ENCODE measurements at places on chromosomes 2 and 18.
A peak's percentile ranks its signal among the peaks of the same experiment; 100 is the strongest.

DNA sequence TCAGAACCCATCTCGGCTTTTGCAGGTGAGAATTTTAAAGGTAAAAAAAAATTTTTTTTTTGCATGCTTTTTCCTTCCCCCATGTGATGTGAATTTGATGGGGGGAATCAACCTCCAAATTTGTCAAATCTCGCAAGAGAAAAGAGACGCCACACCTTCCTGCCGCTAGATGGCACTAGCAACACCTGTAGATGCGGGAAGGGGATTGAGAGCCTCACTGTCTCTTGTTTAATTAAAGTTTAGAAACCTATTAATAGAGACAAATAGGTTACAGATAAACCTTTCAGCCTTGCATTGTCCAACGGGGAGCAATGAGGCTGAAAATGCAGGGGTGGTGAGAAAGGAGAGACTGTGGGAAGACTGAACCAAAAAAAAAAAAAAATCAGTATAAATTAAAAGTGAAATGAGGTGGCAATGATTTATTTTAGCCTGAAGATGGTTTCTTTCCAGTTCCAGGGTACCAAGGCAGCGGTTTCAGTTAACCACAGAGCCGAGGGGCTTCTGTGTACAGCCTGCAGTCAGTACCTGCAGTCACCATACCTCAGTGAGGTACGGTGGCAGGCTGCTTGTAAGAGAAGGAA is 84.6 kb downstream of the NRP2 start:
- peak; percentile 21 for DNase-seq

- no peak for DNase-seq
Measured at GRCh38 chr2:163774862-163775261, 39.1 kb upstream of the FIGN start.

DNA sequence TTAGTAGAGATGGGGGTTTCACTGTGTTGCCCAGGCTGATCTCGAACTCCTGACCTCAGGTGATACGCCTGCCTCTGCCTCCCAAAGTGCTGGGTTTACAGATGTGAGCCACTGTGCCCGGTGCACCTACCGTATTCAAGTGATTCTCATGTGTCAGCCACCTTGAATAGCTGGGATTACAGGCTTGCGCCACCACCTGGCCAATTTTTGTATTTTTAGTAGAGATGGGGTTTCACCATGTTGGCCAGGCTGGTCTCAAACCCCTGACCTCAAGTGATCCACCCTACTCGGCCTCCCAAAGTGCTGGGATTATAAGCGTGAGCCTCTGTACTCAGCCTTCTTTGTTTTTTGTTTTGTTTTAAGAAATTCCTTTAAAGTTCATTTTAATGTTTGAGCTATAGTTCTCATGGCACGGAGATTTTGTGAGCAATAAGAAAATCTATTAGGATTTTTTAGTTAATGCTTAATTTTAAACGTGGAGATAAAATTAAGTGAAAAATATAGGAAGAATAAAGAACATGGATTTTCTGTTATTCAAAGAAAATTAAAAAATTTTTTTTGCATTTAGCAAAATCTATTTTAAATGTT is 242.6 kb downstream of the PHLPP1 start:
- no peak for DNase-seq

DNA sequence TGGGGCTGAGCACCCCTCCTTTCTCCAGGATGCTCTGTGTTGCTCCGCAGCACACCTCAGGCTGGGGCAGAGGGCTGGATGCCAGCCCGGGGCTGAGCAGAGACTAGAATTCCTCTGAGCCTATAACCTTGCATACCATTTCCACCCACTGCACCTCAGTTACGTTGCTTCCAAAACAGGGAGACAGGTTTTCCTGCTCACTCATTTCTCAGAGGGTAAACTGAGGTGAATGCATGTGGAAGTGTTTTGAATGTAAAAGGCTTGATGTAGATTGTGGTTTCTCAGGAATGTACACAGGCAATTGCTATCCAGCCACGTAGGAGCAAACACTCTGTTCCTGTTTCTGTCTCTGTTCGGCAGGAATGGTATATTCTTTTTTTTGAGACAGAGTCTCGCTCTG is 45.3 kb downstream of the EDAR start:
- no peak for DNase-seq

DNA sequence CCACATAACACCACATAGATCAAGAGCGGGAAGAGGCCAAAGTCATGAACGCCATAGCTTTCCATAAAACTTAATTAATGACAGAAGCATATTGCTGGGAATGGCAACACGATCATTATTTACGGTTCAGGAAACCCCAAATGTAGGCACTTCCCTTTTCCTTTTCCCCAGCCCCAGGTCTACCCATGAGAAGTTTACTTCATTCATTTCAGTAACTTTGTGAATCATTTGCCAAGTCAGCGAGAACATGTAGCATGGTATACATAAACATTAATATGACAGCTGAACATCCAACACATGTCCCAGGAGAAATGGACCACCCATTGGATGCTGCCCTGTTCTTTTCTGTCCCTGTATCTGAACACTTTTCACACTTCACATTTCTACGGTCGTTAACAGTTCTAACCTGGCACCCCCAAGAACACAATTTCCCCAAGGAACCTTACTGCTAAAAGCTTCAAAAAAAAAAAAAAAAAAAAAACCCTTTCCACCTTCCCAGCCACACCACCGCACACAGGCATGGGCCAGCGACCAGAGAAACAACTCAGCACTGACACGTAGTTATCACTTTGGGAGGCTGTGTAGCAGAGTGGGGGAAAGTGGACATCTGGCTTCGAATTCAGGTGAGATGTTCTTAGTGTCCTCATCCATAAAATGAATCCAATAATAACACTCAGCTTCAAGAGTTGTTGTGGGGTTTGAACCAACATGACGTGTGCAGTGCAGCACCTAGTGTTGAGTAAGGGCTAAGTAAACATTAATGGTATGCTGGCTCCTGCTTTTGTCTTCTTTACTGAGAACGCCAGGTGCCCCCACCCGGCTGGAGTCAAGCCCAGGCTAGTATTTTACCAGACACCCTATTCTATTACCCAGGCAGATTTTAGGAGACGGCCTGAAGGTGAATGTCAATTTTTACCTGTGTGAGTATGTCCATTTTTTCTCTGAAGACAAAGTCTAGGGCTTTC is 371.5 kb downstream of the LNPK start:
- DNase-seq, result no peak

- DNase-seq, result no peak
Measured at GRCh38 chr2:6429210-6429986, 436.3 kb downstream of the CMPK2 start.

DNA sequence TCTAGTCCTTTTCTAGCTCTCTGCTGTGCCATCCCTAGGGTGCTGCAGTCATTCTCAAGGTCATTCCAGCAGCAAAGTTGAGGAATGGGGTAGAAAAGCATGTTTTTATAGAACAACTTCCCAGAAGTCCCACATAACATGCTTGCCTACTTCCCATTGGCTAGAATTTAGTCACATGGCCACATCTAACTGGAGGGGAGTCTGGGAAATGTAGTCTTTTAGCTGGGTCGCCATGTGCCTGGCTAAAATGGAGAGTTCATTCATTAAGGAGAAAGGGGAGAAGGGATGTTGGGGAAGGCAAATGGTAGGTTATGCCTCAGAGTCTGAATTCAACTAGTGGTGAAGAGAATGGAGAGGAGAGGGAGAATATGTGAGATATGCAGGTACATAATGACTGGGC is 85.7 kb downstream of the SLC4A3 start:
- no peak for DNase-seq

GRCh38 chr2:226334981-226335720 is 464.5 kb downstream of the IRS1 start:
- no peak for DNase-seq

DNA sequence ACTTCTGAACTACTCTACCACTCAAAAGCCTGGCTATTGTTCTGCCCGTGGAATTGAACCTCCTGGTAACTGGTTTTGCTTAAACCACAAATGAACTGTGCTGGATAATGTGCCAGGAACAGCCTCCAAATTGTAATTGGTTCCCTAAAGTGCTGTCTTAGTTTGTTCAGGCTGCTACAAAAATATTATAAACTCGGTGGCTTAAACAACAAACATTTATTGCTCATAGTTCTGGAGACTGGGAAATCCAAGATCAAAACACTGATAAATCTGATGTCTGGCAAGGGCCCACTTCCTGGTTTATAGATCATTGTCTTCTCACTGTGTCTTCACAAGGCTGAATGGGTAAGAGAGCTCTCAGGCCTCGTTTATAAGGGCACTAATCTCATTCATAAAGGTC is 149.2 kb upstream of the NCKAP5 start:
- no peak for DNase-seq

DNA sequence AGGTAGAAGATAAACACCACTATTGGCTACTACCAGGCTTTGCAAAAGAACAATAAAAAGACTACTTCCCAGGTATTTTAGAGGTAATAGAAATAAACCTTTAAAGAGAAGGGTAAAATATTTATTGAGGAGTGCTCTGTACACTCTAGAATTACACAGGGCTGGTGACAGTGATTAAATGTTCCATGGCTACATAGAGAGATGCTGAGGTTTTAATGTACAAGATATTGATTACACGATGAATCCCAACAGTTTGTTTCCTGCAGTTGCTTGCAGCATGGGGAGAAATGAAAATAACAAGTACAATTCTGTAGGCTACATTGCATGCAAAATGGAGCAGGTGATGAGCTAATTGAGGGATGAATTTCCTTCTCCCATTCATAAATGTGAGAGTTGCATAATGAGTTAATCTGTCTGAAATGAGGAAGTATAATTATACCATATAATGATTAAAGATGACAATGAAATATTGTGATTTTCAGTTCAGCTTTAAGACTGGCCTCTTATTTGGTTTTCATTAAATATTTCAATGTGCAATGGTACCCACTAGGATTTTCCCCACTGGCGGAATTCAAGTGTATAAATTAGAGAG is 266.1 kb downstream of the SOCS6 start:
- no peak for DNase-seq

DNA sequence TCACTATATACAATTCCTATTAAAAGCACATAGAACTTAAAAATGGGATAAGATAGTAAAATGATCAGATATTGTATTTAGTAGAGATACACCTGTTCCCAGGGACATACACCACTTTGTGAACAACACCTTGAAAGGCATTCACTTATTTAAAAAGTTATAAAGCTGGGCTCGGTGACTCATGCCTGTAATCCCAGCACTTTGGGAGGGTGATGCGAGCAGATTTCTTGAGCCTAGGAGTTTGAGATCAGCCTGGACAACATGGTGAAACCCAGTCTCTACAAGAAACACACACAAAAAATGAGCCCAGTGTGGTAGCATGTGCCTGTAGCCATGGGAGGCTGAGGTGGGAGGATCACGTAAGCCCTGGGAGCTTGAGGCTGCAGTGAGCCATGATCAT is 90.9 kb downstream of the RAPGEF4 start:
- no peak for DNase-seq

- no peak for DNase-seq
Measured at GRCh38 chr2:38194751-38195150, 118.8 kb upstream of the CYP1B1 start.

- no peak for DNase-seq
Measured at GRCh38 chr2:241157841-241158545, 7.7 kb downstream of the PPP1R7 start.

GRCh38 chr2:128710729-128711128 is 392.1 kb upstream of the HS6ST1 start:
- DNase-seq, result no peak

DNA sequence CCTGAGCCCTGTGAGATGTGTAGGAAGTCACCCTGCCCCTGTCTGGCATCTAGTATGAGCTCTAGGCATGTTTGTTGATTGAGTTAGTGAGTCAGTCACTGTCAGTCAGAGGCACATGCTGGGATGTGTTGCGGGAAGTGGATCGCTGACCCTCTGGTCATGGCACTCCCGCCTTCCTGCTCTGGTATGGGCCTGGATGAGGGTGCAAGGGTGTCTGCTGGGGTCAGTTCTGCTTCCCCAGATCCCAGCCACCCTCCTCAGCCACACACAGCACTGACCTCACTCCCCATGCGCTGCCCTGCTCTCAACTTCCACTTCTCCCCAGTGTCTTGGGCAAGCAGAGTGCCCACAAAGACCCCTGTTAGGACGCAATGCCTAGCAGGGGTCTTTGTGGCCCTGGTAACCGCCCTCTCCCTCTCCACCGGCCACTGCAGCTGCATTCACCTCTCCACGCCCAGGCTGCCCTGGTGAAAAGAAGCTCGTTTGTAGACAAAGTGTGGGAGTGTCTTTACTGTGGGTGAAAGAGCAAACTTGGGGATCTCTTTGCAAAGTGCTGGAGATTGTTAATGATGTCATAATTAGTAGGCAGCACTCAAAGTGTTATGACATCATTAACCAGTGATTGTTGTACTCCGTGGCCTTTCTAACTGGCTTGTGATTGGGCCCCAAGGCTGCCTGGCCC is 252.1 kb downstream of the LDLRAD4 start:
- no peak for DNase-seq

DNA sequence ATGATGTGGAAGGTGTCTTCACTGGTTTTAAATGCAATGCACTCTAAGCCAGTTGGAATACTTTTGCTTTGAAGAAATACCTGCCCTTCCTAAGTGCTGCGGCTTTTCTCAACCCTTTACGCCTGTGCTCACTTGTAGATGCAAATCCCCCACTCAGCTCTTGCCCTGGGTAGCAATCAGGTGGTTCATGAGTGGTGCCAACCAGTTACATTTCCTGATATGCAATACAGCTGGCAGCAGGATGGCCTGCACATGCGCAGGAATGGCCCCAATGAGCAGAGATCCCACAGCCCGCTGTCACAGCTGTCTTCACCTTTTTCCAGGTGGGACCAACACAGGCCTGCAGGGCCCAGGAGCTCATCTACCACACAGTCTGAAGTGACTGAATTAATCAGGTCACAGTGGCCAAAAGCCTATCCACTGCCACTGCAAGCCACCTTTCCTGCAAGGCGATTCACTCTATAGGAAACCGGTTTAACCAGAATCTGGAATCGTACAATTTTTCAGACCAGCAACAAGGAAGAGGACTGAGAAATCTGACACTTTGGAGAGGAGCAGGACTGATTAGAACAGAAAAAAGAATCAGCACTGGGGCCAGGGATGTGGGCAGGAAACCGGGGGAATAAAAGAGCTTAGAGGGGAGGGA is 247.8 kb downstream of the MYT1L start:
- no peak for DNase-seq

- no peak for DNase-seq
Measured at GRCh38 chr2:228039752-228040534, 141.5 kb downstream of the SPHKAP start.

DNA sequence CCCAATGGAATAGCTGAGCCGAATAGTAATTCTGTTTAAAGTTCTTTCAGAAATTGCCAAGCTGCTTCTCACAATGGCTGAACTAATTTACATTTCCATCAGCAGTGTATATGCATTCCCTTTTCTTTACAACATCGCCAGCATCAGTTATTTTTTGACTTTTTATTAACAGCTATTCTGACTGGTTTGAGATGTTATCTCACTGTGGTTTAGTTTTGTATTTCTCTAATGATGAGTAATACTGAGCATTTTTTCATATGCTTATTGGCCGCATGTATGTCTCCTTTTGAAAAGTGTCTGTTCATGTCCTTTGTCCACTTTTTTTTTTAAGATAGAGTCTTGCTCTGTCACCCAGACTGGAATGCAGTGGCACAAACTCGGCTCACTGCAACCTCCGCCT is 100.7 kb downstream of the C2orf74 start:
- no peak for DNase-seq

DNA sequence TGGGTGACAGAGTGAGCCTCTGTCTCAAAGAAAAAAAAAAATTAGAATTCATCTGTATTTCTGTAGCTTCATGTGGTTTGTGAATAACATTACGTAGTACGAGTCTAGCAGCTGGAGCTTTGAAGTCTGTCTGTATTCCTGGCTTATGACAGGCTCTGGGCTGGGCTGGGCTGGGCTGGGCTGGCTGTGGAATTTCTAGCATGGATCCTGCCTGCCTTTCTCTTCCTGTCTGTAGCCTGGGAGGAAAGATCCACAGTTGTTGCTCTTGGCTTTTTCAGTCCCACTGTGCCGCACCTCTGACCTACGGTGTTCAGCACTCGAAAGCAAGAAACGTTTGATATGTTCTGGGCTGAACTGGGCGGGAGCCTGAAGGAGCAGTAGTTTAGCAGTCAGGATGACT is 55.4 kb downstream of the BOLA3 start:
- DNase-seq, result no peak
